ENCODE measurements at places on chromosomes 11 and 22. TPM values are rescaled to one million over a fixed set of nuclear protein-coding genes. Genes with fewer than 3 reads are reported as not detected.

GRCh38 chr11:14587258-14587657 is 56.3 kb upstream of the PDE3B start:
- DNase-seq: no peak

- no peak for DNase-seq
These were observed 185.4 kb upstream of the CNTN5 start for GRCh38 chr11:98835335-98835734.

DNA sequence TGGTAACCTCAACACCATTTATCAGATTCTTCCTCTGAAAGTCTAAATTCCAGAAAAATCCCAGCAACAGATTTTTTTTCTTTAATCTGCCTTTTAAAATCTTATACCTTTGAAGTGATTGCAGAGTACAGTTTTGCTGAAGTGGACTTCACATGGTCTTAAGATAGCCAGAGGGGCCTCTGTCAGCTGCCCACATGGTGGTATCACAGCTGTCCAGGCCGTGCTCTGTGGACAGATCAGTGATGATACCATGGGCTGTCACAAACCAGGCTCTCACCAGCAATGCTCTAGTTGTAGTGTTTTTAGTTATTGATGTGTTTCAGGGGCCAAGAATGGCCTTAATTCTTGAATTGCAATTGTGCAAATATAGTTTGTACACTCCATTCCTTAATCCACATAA is 44.0 kb downstream of the PARVA start:
- DNase-seq: no peak

Gene SLC7A4
- total RNA-seq: not detected

Gene SERPING1
- total RNA-seq: 1.00 TPM

- DNase-seq: no peak
These were observed 124.8 kb upstream of the NECTIN1 start for GRCh38 chr11:119853581-119854360.

DNA sequence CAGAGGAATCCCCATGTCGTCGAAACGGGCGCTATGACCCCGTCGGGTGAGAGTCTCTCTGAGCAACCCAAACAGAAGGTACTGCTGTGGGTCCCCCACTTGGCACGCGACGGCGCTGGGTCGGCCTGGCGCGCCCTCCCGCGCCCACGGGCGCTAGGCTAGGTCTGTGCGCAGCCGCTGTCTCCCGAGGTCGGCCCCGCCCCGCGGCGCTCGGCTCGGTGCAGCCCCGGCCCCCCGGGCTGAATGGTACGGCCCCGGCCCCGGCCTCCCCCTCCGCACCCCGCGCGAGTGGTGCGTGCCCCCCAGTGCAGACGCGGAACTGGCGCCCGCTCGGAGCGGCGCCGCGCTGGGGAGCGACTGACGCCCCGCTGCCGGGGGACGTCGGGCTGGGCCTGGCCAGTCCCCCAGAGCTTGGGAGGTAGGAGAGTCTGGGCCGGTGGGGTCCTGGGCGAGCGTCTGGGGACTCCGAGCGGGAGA is at the start of gene MADD:
Gene MADD, plus strand, starts transcription at position 305 of the 477 bp plus-strand sequence.
- peak; percentile 96 for DNase-seq

DNA sequence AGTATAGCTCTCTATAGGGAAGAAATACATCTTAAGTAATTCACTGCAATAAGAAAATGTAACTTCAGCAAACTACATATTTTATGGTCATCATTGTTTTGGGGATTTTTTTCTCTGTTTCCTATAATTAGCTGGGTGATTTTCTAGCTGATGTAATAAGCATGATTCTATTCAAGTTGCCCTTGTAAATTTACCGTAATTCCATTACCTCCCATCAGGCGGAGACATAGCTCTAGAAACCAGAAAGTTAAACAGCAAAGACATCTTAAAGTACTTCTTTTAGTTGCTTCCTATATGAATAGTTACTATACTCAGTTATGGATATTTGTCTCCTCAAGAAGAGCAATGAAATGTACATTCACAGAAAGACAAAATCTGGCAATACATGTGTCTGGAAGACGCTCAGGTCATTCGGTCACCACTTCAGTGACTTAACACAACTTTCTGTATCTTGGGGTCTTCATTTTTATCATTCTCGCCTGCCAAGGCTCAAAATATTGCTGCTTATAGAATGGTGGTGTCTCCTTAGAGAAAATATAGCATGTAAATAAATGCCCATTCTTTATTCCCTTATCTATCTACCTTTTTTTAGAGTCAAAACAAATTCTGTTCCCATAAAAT is 239.9 kb upstream of the ZC3H12C start:
- peak; percentile 60 for DNase-seq

Gene CYP2D6
- total RNA-seq: 0.18 TPM

DNA sequence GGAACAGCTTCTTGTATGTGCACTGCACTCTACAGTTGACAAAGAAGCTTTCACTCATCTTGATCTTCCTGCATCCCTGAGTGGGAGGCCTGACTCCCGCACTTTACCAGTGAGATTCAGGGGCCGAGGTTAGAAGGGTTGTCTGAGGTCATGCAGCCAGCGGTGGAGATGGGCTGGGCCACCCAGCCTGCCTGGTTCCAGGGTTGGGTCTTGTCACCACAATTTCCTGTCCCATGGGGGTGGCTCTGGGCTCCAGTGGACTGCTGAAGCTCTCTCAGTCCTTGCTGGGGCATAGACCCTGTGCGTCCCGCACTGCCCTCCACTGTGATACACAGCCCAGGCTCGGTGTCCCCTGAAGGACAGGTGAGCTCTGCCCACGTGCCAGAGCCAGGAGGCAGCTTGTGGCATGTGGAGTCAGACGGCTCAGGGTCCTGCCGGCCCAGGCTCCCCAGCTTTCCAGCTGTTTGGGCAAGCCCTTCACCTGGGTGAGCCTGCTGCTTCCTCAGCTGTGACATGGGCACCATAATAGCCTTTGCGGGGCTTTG is 6.9 kb upstream of the MYO7A start:
- DNase-seq: no peak

- DNase-seq: no peak
These were observed 73.4 kb upstream of the YWHAH start for GRCh38 chr22:31870890-31871289.

- no peak for DNase-seq
These were observed 79.6 kb downstream of the CELSR1 start for GRCh38 chr22:46457502-46458488.

Gene DYNC2H1
- 0.33 TPM for total RNA-seq

Gene TECTA
- total RNA-seq: not detected

Gene BIRC2
- total RNA-seq: 19.9 TPM

Gene KDELR3
- 10.6 TPM for total RNA-seq

Measured in K562 (cell line).